ENCODE measurements at places on chromosomes 1 and 21.

- no peak for DNase-seq
These were observed 14.4 kb upstream of the IFI6 start for GRCh38 chr1:27686223-27686990.

DNA sequence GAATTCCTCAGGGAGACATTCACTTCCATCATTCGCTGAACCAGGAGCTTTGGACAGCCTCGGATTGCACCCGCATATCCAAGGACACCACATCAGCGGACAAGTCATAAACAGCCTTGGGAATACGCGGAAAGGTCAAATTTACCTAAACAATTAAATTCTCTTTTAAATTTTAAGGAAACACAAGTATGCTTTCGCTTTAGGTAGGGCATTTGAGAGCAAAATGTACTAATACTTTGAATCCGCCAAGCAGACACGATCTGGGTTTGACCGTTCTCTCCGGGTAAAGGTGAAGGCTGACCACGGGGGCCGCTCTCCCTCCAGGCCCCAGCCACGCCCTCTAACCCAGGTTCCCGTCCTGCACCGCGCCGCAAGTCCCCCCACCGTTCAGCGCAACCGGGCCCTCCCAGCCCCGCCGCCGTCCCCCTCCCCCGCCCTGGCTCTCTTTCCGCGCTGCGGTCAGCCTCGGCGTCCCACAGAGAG is 479 bp upstream of the ACADM start:
- peak; percentile 38 for DNase-seq

- DNase-seq, result no peak
These were observed 106.2 kb downstream of the RUNX1 start for GRCh38 chr21:34942911-34943310.

GRCh38 chr1:182957902-182958395 is 5.0 kb upstream of the SHCBP1L start:
- DNase-seq, result no peak

- no peak for DNase-seq
These were observed 506.1 kb downstream of the NPHP4 start for GRCh38 chr1:5485968-5486696.

DNA sequence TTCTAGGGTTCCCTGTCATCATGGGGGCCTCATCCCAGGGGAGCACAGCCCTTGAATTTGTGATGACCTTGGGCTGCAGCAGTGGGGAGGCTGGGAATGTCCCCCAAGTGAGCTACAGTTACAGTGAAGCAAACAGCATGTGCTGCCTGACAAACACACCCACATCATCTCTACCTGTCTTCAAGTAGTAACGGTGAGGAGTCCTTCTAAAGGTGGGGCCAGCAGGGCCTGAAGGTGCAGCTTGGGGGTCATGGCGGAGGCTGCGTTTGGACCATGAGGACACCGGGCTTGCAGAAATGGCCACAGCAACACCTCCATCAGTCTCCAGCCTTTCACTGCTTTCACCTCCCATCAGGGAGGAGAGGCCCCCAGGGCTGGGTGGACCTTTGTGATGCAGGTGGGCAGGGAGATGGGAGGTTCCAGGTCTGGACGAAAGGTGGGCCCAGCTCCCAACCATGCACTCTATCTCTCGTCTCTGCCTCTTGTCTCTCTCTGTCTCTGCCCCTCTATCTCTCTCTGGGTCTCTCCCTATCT is 55.7 kb downstream of the WNT9A start:
- no peak for DNase-seq

DNA sequence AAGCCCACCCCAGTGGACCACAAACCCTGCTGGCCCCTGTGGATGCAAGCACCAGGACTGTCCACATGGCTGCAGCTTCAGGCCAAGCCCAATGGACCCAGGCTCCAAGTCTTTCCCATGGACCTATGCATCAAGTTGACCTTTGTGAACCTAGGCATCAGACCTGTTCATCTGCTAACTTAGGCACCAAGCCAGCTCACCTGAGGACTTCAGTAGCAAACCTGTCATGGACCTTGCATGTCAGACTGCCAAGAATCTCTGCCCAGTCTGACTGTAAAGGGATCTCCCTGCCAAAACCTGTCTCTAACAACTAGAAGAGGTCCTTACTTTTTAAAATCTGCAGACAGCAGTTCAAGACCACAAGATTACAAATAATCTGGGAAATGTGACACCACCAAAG is 37.8 kb downstream of the FMO3 start:
- no peak for DNase-seq

DNA sequence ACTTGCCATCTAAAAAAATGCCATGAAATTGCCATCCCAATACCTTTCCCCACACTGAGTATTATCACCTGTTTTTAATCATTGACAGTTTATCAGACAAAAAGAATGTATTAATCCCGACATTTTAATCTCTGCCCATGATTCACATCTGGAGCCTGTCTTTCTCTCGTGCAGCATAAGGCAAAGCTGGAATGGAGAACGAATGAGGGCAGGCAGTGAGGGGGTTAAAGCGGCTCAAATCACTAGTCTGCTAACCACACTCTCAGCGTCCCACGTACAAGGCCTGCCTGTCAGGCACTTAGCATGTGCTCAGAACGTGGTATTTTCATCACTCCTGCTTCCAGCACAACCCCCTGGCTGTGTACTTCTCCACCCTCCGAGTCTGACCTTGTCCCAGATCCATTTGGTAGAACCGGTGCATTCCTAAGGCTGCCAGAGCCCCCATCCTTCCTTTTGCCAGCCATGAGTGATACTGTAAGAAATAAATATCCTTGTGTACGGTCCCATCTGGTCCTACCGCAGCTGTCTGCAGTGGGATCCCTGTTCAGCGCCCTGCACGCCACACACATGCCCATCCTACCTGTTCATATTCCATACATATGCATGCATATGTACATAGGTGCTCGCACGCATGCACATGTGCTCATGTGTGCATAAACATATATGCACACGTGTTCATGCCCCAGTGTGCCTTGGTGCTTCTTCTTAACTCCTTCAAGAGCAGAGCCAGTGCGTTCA is 34.6 kb upstream of the FHAD1 start:
- no peak for DNase-seq

GRCh38 chr1:212689758-212690529 is 9.7 kb downstream of the BATF3 start:
- DNase-seq, result no peak

- no peak for DNase-seq
These were observed 70.5 kb downstream of the LRRC8C start for GRCh38 chr1:89703469-89703868.

GRCh38 chr1:14090062-14090461 is 390.1 kb downstream of the PRDM2 start:
- no peak for DNase-seq

DNA sequence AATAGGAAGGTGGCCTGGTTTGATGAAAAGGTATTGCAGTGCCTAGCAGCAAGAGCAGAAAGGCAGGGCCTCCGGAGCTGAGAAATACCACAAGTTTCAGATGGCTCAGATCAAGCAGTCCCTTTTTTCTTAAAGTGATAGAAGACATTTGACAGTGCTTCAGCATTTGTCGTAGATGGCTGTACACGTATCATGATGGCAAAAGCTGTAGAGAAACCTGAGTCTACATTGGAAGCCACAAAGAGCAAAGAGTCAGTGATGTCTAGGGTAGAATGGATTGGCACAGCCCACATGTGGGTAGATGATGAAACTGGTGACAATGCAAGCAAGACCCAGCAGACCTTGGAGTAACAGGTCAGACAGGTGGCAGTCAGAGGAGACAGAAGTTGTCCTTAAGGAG is 101.3 kb upstream of the ARTN start:
- no peak for DNase-seq

DNA sequence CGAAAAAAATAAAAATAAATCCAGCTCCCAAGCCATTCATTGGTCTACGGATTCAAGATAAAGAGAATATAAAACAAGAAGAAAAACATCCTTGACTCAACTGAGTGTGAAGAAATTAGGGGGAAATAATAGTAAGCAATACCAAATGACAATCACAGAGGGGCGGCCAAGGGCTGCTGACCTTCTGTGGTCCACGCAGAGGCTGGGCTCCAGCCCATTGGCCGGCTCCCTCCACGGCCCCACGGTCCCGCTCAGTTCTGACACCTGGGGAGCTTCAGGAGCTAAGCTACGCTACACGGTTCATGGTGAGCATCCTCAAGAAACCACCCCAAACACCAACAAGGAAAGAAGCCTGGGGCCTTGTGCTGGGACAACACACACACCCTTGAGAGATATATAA is 400 bp upstream of the KRTAP10-12 start:
- DNase-seq, result no peak

DNA sequence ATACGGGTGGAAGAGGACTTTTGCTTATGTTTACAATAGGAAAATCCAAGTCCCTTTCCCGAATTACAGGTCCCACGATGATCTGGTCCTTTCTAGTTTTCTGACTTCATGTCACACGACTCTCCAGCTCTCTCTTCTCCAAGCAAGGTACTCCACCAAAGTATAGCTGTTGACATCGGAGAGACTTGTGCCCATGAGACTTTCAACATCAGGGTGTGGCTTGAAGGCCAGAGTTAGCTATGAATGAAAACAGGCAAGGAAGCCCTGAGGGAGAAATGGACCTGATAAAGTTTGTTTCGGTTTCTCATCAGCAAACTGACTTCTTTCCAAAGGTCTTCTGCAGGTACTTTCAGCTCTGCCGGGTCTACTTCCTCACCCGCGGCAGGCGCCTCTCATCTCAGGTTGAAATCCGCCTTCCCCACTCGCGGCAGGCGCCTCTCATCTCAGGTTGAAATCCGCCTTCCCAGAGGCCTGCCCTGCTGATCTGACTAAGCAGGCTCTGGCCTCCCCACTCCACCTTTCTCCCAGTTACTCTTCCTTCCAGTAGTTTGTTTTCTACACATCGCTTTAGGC is 2.1 kb upstream of the PER3 start:
- no peak for DNase-seq

GRCh38 chr1:41397753-41398330 is 36.6 kb downstream of the FOXO6 start:
- DNase-seq, result no peak

DNA sequence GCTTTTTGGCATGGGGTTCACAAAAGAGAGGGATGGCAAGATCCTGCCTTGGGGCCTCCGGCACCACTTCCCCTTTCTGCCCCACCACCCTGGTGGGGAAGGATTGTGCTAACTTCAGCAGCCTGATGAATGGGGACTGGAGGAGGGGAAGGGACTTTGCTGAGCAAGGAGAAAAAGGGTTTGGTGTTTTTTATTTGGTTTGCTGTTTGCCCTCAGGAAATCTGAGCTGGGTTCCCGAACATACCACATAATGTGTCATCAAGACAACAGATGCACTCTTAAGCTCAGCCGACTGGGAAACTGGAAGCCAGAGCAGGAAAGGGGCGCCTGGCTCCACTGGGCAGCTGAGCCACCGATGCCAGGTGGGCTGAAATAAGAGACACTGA is 19.8 kb downstream of the OLFML2B start:
- DNase-seq, result no peak

DNA sequence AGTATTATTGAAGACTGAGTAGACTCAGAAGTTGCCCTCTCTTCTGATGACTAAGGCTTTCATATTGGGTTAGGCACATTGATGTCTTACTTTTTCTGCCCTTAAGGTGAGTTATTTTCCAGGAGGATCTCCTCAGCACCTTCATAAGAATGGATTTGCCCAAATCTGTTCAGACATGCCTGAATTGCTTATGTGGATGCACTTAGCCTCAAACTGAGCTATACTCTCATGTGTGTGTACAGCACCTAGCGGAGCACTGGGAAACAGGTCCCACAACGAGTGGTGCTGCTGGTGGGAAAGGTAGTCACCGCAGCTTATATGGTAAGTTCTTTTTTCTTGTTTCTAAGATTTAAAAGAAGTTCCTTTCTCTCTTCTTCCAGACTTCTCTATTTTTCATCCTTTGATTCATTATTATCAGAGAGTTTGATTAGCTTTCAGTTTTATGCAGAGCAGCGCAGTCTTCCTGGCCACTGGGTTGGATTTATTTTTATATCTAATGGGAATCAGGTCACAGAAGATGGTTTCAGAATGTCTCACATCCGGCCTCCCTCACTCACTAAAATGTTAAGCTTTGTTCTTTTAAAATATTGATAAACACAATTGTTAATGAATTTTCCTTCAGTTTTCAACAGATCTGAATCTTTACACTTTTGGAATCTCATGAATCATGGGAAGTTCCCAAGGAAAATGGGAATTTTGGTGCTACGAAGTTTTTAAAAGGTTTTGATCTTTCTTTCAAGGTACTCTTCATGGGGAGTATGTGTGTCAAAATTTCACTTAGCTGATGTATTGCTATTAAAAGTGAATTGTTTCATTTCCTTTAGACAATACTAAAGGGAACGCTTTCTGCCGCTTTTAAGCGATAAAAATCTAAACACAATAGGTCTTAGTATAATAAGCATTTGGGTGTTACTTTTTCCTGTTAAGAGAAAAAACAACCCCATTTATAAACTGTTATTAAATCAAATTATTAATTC is 58.5 kb downstream of the EXTL2 start:
- DNase-seq, result no peak

DNA sequence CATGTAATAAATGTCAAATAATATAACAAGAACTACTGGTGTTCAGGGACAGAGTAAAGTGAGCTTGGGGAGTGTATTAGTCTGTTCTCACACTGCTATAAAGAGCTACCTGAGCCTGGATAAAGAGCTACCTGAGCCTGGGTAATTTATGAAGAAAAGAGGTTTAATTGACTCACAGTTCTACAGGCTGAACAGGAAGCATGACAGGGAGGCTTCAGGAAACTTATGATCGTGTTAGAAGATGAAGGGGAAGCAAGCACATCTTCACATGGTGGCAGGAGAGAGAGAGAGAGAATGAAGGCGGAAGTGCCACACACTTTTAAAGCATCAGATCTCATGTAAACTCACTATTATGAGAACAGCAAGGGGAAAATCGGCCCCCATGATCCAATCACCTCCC is 205.9 kb downstream of the CTH start:
- no peak for DNase-seq

- DNase-seq, result no peak
These were observed 13.5 kb downstream of the CRABP2 start for GRCh38 chr1:156691665-156692440.

GRCh38 chr1:23639460-23640095 is 52.0 kb upstream of the RPL11 start:
- DNase-seq, result no peak

GRCh38 chr1:178092878-178093493 is 918 bp upstream of the RASAL2 start:
- no peak for DNase-seq

- no peak for DNase-seq
These were observed 48.9 kb downstream of the AGPAT3 start for GRCh38 chr21:43913928-43914327.

DNA sequence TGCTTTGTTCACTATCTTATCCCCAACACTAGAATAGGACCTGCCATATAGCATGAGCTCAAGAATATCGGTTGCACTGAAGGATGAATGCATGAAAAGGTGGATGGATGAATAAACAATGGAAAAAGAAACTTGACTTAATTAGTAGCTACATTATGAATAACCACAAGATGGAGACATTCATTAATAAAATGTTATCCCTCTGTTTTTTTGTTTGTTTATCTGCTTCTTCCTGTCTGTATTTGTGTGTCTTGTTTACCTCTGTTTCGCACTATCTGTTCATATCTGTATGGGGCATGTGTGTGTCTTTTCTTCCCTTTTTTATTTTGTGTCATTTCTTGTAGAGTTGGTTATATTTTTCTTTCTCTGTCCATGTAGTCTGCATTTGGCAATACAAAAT is 1.1 kb upstream of the OR14I1 start:
- no peak for DNase-seq

- DNase-seq, result no peak
These were observed 39.3 kb downstream of the SPAG17 start for GRCh38 chr1:118145721-118146120.

- DNase-seq, result no peak
These were observed 9.8 kb upstream of the FCRL1 start for GRCh38 chr1:157829711-157830110.
